Activated naive CD4-positive, alpha-beta T cell treated with anti-CD3 and anti-CD28 coated beads, Interleukin-2, amount 10 ng/mL, durations not matched to agents 7 days and 5 days (primary cell): ENCODE measurements at places on chromosomes 3 and 15.

- no peak for DNase-seq
Measured at GRCh38 chr3:169886671-169887070, 16.9 kb upstream of the LRRC31 start.

GRCh38 chr15:93333796-93334195 is 244.8 kb upstream of the RGMA start:
- no peak for DNase-seq

GRCh38 chr15:94272251-94272898 is 41.0 kb downstream of the MCTP2 start:
- DNase-seq: no peak

DNA sequence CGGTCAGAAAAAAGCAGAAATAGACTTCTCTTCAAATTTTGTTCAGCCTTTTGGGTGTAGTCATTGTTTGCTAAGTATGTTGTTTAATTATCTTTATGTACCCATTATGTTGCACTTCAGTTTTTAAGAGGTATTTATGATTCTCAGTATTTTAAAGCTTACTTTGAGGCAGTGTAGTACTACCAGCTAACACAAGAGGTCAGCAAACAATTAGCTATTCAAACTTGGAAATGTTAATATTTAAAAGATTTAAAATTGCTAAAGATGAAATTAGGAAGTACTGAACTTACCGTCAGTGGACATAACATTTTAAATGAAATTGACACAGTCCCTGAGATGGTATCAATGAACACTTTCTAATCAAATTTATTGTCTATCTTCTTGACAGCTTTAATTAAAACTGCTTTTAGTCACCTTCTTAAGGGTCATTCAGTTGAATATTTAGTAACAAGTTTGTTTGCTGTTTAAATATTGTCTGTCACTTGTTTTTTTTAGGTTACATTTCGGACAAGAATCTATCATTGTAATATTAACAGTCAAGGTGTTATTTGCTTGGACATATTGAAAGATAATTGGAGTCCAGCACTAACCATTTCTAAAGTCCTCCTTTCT is 28.1 kb downstream of the NKIRAS1 start:
- no peak for DNase-seq

DNA sequence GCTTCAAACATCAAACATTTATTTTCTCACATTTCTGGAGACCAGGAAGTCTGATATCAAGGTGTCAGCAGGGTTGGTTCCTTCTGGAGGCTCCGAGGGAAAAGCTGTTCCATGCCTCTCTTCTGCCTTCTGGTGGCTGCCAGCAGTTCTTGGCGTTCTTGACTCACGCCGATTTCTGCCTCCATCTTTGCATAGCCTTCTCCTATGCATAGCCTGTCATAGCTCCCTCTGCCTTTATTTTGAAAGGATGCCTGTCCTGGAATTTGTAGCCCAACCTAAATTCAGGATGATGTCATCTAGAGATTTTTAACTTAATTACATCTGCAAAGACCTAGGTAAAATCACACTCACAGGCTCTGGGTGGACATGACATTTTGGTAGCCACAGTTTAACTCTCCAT is 70.4 kb downstream of the RGMA start:
- DNase-seq: no peak

- no peak for DNase-seq
Measured at GRCh38 chr3:119831941-119832371, 50.1 kb downstream of the NR1I2 start.

DNA sequence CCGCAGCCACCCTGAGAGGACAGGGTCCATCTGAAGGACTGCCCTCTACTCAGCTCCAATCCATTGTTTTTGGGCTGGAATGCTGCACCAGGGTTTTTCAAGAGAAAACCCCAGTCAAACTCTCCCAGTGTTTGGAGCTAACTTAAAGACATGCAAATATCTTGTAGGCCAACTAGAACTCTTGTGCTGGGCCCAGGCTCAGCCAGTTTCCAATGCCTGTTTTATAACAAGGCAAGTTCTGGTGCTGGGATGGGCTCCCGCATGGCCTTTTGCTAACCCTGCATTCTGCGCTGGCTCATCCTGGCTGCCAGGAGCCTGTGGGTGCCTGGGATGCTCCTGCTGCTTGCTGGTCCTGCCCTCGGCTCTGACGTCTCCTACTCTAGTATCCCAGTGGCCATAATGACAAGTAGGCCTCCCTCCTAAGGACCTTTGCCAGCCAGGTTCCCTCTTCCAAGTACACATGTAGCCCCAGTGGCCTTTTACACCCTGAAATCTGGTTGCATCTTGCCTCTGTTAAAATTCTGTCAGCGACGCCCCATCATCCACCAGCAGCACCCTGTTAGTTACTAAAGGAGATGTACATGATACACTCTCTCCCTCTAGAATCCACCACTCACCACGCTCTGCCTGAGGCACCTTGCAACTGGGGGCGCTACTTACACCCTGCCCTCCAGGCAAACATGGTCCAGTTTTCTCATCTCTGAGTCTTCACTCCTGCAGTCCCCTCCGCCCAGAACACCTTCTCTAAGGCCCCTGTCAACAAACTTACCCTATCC is 30.5 kb upstream of the RAB6B start:
- DNase-seq: no peak
